ENCODE measurements at places on chromosomes 16 and 17.

DNA sequence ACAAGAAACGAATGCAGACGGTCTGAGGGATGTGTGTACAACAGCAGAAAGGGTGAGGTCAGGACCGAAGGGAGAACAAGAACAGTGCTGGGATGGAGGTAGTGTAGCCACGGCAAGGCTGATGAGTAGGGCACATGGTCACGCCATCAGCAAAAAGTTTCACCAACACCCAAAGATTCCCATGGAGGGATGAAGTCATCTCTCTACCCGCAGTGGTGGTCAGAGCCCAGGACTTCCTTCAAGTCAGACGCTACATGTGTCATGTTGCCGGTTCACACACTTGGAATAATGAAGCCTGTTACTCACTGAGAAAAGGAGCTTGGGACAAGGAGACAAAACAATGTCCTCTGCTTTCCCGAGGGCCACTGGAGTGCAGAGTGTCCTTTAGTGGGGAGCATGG, 79.7 kb downstream of the SALL1 start:
- no peak for DNase-seq

DNA sequence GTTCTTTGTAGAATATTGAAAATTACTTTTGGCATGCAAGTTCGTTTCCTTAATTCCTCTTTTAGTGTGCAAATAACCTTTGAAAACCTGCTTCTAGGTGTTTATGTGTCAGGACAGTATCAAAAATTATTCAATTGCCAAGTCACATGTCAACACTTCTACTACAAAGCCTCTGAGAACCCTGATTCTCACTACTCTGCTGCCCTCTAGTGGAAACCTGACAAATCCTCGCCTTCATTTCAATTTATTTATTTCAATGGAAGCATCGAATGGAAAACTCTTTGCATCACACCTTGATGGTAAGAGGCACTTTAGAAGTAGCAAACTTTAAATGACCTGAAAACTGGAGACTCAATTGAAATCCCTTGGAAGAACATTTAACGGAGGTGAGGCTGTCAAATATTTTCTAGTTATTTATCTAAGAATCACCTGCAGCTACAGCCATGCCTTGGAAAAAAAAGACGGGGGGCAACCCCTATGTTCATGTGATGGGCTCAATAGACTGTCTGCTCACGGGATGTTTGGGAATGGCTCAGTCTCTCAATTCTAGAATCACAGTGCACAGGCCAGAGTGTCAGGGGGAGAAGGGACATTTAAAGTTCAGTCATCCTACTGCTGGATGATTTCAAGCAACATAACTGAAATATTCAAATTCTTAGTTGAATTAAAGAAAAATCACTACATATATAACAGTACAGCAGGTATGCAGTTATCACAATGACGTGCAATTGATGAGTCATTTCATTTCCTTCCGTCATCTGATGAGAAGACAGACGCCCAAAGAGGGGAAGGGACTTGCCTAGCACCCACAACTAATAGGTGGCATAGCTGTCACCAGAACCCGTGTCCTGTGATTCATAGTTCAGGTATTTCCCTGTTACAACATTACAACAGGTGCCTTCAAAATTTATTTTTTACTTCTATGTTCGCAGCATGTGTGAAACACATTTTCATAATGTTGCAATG, 563.9 kb downstream of the TOX3 start:
- DNase-seq, result no peak

DNA sequence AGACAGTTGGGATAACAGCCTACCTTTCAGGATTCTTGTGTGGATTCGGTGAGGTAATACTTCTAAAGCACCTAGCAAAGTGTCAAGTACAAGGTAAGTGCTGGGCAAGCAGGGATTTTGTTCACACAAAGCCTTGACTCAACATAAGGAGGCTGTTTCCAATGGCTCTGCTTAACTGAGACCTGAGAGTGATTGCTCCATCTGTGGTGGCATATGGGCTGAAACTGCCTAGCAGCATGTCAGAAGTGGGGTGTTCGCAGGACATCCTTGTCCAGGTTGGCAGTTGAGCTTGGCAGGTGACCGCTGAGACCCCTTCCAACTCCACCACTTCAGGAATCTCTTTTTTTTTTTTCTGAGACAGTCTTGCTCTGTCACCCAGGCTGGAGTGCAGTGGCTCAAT, 19.8 kb downstream of the IL4R start:
- no peak for DNase-seq

DNA sequence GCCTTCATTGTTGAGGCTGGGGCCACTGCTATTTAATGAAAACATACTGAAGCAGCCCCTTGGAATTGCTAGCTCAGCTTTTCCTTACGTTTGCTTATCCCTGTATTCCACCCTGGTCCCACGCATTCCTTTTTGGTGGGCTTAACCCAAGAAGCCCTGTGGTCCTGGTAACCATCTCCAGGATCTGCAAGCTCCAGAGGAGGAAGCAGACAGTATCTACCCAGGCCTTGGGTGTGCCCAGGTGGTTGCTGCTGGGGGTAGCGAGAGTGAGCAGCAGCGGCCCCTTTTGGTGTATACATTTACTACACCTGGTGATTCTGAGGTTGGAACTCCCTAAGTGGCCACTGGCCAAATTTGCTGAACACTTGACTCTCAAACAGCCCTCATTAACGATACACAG, 97.7 kb downstream of the CBLN1 start:
- DNase-seq, result no peak

GRCh38 chr17:67449845-67450755, 73.0 kb downstream of the PITPNC1 start:
- DNase-seq, result no peak

GRCh38 chr17:77721846-77722160, 236.7 kb upstream of the TNRC6C start:
- no peak for DNase-seq
